Neuronal stem cell (in vitro differentiated cells): ENCODE measurements at places on chromosomes 7 and 10.

DNA sequence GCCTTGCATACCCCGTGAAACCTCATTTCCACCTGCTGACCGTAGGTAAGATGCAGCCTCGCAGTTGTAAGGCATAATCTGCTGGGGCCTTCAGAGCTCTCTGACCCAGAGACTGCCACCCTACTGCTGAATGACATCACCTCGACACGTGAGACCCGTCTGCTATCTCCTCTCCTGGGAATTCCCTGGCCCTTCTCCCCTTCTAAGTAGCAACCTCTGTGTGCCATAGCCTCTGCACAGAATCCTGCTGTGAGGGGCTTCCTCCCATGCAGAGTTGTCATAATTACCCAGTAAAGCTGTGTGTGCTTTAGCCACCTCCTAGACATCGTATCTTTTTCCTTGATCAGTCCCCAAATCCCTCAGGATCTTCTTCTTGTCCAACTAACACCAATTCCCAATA is 106.7 kb downstream of the CACNB2 start:
- no peaks in the 10 kb centered on the region for H3K36me3 ChIP-seq
- no peaks in the 10 kb centered on the region for H3K4me1 ChIP-seq
- H3K27ac ChIP-seq: no peak overlapping the region
- DNase-seq: no peak

DNA sequence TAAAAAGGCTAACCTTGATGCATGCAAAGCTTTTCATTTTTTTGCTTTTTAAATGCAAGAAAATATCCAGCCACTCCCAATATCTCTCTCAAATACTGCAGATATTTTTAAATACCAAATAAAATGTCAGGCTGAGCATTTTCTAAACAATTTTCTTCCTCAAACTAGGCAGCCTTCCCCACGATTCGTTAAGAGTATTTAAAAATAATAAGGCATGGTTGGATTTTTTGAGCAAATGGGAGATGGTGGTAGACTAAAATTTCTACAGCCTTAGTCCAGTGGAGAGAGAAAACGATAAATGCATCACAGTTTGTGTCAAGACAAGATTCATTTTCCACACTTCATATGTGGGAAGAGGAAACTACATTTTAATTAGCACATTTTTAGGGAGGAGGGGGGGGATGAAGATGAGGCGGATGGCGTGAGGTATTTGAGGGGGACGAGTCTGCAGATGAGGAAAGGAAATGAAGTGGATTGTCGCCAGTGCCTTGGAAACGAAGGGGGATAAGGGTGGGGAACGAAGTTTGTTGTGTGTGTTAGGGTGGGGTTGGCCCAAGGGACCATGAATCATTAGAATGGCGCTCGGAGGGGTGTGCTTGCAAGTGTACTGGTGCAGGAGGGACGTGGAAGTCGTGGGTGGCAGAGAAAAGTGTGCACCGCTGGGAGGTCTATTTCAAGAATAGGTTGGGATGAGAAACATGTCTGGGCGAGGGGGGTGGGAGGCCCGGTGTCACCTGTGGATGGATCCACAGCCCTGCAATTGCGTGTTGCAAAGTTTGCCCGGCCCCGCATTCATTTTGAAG is 1.2 kb upstream of the ADD3 start:
- peaks cover 15% of the 10 kb centered on the region for H3K4me1 ChIP-seq
- H3K4me3 ChIP-seq: peak overlapping the region; percentile 71
- H3K27me3 ChIP-seq: no peaks in the 10 kb centered on the region
- peak overlapping the region; percentile 93 for H3K27ac ChIP-seq

GRCh38 chr7:118013252-118014010 is 140.2 kb upstream of the CTTNBP2 start:
- H3K36me3 ChIP-seq: no peaks in the 10 kb centered on the region
- no peak for DNase-seq
- no peaks in the 10 kb centered on the region for H3K4me1 ChIP-seq
- H3K4me3 ChIP-seq: no peak overlapping the region
- H3K27me3 ChIP-seq: no peaks in the 10 kb centered on the region
- no peak overlapping the region for H3K27ac ChIP-seq

DNA sequence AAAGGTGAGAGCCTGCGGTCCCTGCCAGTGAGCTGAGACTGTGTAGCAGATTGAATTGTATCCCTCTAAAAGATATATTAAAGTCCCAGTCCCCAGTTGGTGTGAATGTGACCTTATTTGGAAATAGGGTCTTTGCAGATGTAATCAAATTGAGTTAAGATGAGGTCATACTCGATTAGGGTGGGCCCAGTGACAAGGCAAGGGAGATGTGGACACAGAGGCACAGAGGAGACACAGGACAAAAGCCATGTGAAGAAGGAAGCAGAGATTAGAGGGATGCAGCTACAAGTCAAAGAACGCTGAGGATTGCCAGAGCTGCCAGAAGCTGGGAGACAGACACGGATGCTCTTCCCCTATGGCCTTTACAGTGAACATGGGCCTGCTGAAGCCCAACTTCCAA is 104.3 kb downstream of the CLEC2L start:
- no peak overlapping the region for H3K27ac ChIP-seq
- H3K27me3 ChIP-seq: no peaks in the 10 kb centered on the region
- no peak overlapping the region for H3K4me3 ChIP-seq

DNA sequence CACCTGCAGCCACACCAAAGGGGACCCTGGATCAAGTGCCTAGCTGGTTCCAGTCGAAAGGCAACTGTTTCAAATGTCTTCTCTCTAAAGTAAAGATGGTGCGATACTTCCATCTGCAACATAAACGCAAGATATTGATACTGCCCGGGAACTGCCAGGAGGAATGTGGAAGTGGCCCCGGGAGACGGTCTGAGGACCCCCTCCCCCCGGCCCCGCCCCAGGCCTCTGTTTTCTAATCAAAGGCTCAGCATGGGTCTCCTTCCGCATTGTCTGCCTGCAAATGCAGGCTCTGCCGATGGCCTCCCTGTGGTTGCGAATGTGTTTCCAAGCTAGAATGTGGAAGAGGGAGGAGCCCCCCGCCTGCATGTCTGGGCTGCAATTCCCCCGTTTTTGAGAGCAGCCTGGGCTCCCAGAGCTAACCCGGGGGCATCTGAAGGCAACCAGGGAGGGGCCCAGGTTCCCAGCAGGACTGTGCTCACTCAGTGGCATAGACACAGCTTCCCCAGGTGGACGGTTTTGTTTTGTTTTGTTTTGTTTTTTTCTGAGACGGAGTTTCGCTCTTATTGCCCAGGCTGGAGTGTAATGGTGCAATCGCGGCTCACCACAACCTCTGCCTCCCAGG is 223.9 kb upstream of the PPP2R2D start:
- H3K36me3 ChIP-seq: no peaks in the 10 kb centered on the region
- no peak overlapping the region for H3K4me3 ChIP-seq
- H3K27ac ChIP-seq: peak overlapping the region; percentile 86
- H3K4me1 ChIP-seq: peaks cover 15% of the 10 kb centered on the region

- H3K4me3 ChIP-seq: no peak overlapping the region
- no peak for DNase-seq
- H3K4me1 ChIP-seq: peaks cover 2% of the 10 kb centered on the region
- H3K36me3 ChIP-seq: no peaks in the 10 kb centered on the region
These were observed 68.5 kb downstream of the CPVL start for GRCh38 chr7:29077854-29078253.

- H3K27ac ChIP-seq: no peak overlapping the region
- no peaks in the 10 kb centered on the region for H3K36me3 ChIP-seq
- no peak overlapping the region for H3K4me3 ChIP-seq
- peaks cover 7% of the 10 kb centered on the region for H3K4me1 ChIP-seq
- no peaks in the 10 kb centered on the region for H3K27me3 ChIP-seq
- no peak for DNase-seq
These were observed 228.9 kb upstream of the PITRM1 start for GRCh38 chr10:3401491-3401938.

DNA sequence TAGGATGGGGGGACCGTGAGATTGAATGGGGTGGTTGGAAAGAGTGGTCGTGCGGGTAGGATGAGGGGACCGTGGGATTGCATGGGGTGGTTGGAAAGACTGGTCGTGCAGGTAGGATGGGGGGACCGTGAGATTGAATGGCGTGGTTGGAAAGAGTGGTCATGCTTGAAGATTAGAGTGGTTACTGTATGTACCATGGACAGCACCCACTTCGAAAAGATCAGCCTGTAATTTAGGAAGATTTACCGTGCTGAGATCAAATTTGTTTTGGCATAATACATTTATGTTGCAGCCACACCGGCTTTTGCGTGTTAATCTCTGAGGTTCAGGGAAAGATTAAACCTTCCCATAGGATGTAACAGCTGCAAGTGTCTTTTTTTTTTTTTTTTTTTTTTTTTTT is 495.2 kb upstream of the ADARB2 start:
- H3K4me1 ChIP-seq: no peaks in the 10 kb centered on the region
- no peak overlapping the region for H3K27ac ChIP-seq
- no peaks in the 10 kb centered on the region for H3K36me3 ChIP-seq
- DNase-seq: no peak
